CD8-positive, alpha-beta T cell (primary cell): ENCODE measurements at places on chromosomes 3 and 15. TPM values are rescaled to one million over a fixed set of nuclear protein-coding genes. Genes with fewer than 3 reads are reported as not detected.

The LIPH gene
- total RNA-seq = not detected

DNA sequence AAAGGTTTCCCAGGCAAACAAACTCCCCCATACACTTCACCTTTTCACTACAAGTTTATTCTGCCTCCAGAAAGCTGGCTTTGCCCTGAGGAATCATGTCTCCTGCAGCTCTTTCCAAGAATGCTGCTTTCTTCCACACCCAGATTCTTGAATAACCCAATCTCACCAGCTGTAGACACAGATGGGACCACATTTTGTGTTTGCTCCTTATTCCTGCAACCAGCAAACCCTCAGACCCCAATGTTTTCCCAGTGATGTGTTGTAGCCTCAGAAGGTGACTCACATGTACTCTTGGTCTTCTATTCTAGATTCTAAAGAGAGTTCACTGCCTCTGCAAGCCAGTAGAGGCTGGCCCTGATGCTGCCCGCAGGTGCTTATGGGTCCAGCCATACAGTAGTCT is 23.6 kb upstream of the TRIM59 start:
- DNase-seq = no peak

- no peak for DNase-seq
Measured at GRCh38 chr3:129063841-129064482, 3.4 kb downstream of the GP9 start.

DNA sequence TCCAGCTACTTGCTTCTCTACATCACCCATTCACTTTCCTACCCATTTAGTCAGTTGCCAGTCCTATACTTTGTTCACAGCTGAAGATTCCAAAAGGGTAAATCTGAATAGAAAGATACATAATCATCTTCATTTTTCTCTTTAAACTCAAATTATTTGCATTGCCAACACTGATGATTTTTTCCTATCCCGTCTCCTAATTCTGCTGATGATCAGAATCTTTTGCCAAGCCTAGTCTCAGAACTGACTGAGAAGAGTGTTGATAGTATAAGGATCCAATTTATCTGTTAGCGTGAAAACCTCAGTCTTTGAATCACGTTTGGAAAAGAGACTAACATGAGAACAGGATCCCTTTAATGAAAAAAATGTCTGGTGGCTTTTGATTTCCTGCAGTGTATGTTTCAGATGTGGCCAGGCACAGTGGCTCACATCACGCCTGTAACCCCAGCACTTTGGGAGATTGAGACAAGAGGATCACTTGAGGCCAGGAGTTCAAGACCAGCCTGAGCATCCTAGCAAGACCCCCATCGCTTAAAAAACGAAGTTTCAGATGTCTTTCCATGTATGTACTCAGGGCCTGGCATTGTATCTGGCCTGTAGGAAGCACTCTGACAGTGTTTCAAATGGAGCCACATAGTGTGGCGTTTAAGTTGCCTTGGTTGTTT is 169.4 kb downstream of the KLHL25 start:
- peak; percentile 71 for DNase-seq

DNA sequence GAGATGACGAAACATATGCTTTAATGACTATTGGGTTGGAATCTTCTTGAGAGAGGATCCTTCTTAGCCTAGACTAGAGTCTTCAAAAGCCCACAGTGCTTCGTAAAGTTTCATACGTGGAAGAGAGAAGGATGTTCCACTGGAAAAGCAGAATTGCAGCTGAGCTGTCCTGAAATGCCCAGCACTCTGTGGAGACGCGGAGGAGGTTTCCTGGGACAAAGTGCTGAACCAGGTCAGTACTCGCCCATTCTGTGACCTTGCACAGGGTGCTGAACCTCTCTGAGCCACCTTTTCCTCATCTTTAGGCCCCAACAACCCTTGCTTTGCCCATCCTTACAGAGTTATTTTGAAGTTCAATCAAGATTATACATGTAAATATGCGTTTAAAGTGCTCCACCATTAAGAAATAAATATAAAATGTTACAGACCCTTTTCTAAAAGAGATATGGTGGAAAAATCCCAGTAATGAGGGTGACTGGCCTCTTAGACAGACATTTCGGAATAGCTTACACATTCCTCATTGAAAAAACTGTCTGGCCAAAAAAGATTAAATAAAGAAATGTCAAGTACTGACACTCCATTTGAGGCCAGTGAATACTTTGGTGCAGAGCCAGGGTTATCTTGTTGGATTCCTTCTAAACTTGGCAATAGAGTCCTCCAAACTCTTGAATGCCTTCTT is 4.2 kb upstream of the MAGEF1 start:
- DNase-seq = no peak

DNA sequence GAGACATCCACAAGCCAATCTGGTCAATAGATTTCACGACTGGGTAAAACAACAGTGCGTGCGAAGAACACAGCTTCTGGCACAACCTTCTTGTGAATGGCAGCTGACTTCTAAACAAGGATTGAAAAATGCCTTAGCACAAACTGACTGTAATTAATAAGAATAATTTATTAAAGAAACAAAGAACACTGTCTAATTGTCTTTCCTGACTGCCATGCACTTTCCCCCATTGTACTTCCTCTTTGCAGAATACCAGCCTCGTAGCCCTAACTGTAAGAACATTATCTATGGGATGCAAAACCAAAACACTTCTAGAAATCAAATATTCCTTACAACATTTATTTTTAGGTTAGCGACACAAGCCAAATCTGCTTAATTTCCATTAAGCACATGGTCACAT is 6.5 kb downstream of the FOXP1 start:
- DNase-seq = no peak

GRCh38 chr3:17882981-17883380 is 140.6 kb upstream of the TBC1D5 start:
- no peak for DNase-seq

DNA sequence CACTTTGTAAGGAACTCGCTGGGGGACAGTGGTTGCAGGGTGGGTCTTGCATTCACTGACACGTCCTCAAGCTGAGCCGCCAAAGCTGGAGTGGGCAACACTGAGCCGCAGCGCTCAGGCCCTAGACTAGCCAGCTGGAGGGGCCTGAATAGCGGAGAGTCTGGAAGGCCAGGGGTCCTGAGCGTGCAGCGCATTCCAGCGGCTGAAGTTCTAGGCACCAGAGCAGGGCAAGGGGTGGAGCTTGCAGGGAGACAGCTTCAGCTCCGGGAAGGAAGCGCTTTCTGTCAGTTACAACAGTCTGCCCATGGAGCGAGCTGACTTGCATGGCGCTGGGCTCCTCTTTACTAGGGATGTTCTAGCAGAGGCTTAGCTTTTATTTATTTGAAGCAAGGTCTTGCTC is 2.7 kb downstream of the MAP6D1 start:
- no peak for DNase-seq
